ENCODE measurements at places on chromosomes 1 and 21.

DNA sequence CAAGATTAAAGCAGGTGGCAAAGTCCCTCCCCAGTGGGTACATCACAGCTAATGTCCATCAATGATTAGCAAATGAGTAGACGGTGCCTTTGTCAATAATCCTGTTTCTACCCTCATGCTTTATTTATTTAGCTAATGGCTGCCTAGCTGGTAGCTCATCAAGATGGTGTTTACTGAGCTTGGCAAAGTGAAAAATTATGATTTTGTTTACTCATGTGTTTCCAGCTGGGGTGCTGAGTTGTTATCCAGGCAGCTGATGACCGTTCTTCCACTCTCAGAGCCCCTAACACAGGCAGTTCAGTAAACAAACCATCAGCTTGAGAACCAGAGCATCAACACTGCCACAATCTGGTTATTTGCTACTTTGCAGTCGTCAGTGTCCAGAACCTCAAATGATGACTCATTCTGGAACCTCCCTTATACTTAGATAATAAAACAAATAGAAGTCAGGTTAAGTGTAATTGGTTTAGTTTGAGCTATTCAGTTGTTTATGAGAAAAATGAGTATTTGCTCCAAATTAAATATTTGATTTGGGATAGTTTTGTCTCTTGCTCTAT, 163.9 kb downstream of the ST6GALNAC5 start:
- peak; percentile 98 for DNase-seq

GRCh38 chr1:158607296-158607695, 2.2 kb downstream of the OR10Z1 start:
- no peak for DNase-seq

DNA sequence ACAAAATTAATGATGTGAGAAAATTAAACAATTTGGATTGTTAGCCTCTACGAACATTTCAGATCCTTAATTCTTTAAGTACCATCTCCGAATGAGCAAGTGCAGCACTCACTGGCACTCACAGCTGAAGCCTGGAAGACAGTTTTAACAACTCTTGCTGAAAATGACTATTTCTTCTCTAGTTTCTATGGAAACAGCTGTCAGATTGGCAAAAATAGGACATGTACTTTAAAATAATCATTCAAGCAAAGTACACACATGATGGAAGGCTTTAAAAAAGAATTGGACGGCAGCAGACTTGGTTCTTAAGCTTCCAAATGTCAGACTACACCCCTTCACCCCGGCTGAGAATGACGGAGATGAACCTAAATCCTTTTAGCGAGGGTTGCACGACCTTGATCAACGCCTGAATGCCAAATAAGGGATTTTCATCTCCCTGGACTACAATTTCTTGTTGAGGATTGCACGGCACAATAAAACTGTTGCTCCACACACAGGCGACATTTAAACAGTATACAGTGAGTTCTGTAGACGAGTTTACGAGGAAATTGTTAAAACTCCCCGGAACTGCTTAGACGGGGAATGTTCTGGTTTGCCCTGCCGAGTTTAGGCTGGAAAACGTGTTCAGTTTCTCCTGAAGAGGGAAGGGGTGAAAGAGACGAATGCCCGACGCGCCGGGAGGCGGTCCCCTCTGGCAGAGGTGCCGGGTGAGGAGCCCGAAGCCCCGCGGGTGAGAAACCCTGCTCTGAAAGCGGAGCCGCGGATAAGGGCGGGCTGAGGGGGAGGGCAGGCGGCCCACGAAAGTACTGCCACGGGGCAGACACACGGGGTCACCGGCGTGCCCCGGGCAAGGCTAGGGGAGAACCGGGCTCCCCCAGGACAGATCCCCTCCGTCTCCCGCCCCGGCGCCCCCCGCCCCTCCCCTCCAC, 671 bp downstream of the OMA1 start:
- DNase-seq: peak; percentile 59

DNA sequence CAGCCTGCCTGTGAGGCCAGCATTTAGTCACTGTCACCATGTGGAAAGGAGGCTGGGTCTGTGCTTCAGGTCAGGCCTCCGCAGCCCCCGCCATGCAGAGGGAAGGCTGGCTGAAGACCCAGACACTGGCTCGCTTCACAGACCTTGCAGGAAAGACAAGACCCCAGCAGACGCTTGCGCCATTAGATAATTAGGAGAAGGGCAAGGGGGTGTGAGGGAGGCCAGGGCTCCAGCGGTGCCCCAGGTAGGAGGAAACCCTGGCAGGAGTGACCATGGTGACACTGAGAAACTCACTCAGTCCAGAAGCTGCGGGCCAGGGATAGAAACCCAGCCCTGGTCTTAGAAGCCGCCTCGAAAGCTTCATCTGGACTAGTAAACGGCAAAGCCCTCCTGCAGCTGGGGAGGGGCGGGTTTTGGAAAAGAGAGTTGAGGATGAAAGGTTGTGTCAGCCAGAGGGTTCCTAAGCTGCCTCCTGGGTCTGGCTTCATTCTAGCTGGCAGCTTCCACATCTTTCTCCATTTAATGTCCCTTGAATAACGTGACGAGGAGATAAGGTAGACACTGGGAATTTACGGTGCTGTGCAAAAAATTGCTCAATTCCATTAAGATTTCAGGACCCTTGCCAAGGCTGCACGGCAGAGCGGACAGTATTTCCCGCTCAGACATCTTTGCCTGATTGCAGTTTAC, 294.1 kb upstream of the VAMP3 start:
- no peak for DNase-seq

DNA sequence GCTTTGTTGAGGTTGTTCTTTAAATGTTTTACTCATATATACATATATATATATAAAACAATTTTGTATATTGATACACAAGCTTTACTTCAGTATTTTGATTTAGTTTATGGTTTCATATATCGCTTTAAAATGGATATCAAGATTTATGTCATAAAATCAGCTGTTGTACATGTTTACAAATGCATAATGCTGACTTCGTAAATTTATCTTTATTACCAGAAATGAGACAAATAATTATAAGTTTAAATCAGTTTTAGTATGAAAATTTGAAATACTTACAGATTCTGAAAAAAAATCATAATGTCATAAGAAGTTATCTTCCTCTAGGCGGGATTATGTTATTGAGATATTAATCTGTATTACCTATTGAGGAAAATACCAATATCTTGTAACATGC, 6.9 kb downstream of the STXBP3 start:
- DNase-seq: no peak

DNA sequence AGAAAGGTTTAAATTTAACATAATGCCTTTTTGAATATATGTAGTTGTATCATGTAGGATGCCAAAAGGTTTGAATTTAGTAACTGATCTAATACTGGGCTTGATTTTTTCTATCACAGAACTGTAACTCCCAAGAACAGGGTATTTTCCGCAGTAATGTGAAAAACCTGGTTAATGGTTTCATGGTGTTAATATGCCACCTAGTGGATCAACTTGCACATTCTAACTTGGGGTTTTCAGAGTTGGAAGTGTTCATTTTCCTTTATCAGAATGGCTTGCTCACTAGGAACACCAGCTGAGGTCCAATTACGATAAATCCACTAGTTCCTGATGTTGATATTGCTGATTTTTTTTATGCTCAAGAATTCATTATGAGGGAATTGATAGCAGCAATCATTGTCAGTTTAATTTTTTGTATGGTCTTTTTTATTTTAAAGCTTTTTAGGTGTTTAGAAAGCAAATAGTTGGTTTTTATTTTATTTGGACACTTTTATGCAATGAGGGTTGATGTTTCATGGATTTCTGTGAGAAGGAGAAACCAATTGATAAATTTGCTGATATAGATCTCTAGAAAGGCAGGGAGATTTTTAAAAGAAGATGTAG, 157.2 kb downstream of the PLA2G4A start:
- DNase-seq: peak; percentile 75

GRCh38 chr1:50488356-50488755, 65.1 kb upstream of the DMRTA2 start:
- no peak for DNase-seq

DNA sequence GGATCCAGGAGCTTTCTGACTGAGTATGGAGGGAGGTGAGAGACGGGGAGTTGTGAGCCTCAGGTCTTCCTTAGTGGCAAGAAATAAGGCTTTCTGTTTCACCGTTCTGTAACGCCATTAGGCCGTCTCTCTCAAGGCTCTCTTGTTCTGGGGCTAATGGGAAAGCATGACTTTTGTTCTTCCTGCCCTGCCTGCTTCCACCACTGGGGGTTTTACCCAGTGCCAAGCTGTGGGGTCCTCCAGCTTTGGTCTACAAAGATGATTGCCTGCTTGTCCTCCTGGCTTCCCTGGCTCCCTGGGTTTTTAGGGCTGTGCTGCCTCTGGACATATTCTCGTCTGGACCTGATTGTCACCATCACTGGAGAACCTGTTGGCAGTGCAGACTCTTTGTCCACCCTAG, 74.8 kb upstream of the TINAGL1 start:
- no peak for DNase-seq

- no peak for DNase-seq
These were observed 51.4 kb upstream of the GREM2 start for GRCh38 chr1:240663169-240663879.

DNA sequence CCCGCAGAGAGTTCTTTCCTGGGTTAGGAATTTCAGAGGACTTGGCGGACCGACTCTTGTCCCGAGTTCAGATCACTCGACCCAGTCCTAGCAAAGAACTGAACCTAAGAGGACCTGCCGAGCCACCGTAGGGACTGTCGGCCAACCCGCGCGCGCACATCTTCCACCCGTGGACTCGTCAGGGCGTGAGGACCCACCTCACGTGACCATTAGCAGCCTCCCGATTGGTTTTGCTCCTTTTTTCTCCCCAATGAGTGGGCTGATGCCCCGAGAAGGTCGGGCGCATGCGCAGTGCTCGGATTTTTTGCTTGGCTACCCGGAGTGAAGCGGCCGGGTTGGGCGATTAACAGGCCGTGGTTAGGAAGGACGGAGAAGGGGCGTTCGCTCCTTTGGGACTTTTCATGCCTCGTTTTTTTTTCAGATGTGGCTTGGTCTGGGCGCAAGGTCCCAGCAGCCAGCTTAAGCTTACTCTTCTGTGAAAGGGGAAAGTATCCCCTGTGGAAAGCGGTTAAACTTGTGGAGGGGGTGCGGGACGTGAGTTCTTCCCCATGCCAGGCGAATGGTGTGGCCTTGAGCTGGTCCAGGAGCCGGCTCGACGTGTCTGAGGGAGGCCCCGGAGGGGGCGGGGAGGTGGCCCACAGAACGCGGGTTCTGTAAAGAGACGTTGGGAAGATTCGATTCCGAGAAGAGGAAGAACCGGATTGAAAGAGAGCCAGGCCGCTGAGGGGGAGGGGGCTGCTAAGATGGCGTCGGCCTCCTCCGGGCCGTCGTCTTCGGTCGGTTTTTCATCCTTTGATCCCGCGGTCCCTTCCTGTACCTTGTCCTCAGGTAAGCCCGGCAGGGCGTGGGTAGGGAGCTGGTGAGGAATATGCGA, at the start of gene PIP5K1A:
Gene PIP5K1A (plus strand): TSS at position 299 of the 874 bp plus-strand sequence. CDS start 445 bp downstream, at position 744.
- DNase-seq: peak; percentile 99

DNA sequence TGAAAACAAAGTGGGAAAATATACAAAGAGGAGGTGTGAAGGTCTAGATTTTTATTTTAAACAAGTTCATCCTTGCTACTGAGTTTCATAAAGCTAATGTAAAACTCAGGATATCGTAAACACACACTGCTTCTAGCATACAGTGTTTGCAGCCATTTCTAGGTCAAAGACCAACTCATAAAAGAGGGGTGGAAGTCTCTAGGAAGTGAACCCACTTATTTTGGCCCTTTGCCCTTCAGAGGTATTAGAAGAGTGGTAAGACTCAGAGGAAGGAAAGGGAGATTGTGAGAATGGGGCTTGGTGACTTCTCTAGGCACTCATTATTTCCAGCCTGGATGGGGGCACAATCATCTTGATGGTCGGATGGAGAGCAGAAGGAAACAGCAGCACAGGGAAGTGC, 91.2 kb downstream of the TNFSF18 start:
- DNase-seq: no peak

- DNase-seq: peak; percentile 33
These were observed 27.8 kb downstream of the LRRC7 start for GRCh38 chr1:69595486-69595885.

DNA sequence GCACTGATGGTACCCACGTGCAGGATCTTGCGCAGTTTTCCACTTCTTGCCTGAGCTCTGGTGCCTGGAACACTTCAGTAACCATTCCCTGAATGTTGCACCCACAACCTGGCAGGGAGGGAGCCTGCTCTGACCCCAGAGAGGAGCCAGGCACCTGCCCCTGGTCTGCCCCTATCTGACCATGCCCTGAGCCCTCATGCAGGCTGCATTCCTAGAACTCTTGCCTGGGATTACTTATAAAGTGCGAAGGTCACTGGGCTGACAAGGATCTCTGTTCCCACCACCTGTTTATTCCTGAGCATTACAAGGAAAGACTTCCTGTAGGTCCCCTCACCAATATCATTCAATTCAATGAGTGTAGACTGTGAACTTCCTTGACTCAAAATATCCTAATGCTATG, 191.9 kb upstream of the FMN2 start:
- DNase-seq: no peak

DNA sequence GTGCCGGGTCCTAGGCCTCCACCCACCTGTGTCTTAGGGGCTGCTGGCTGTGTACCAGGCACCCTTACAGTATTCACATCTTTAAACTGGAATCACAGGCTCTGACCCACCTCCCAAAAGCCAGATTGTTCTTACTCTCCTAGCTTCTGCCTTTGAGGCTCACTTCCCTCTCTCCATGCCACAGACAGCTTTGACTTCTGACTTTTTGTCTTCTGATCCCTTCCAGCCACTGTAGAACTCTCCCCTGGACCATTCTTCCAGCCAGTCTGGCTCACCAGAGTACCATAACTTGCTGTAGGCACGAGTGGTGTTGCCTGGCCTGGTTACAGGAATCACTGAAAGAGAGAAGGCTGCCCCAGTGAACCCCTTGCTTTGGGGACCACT, 58.1 kb upstream of the STUM start:
- DNase-seq: no peak

- DNase-seq: no peak
These were observed 83.7 kb downstream of the PROX1 start for GRCh38 chr1:214071469-214071868.

GRCh38 chr1:2983319-2983705, 38.0 kb upstream of the ACTRT2 start:
- DNase-seq: no peak

- peak; percentile 68 for DNase-seq
These were observed 11.9 kb downstream of the XPR1 start for GRCh38 chr1:180643693-180644092.

- no peak for DNase-seq
These were observed 4.6 kb upstream of the KRTAP10-4 start for GRCh38 chr21:44568667-44569556.

GRCh38 chr21:42592156-42592820, 61.1 kb upstream of the PDE9A start:
- DNase-seq: no peak

DNA sequence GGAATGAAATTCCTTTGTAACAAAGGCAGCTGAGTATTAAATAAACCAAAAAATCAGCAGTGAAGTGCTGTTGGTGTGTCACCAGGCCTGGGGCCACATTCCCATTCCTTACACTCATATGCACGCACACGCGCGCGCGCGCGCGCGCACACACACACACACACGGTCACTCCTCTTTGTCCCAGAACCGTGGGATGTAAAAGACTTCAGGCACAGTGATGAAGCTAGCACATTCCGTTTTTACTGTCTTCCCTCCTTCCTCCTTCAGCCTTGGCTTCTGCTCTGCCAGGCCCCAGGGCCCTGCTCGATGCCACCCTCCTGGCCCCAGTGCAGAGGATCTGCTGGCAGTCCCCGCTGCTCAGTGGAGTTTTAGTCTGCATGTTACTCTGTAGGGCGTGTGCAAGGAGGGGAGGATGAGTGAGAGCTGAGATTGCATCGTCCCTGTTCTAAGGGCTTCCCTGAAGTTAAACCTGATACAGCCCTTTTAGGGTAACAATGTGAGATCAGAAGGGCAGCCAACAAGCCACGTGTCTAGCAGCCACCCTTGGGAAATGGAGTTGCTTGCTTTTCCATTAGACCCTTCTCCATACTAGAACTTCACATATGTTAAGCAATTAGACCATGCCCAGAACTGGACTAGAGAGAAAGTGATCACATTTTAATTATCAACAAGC, 71.7 kb upstream of the WDR26 start:
- no peak for DNase-seq

All from NCI-H1105 treated with DMSO at 0.1 percent for 48 hours (cell line).